PC-3 (cell line): ENCODE measurements at places on chromosomes 5 and 9. TPM values are rescaled to one million over a fixed set of nuclear protein-coding genes. Genes with fewer than 3 reads are reported as not detected.

FOXD1 gene
- total RNA-seq, result 10.3 and 12.8 TPM in 2 replicates

PFN3 gene
- total RNA-seq, result not detected in 2 replicates

IRX1 gene
- not detected in 2 replicates for total RNA-seq

COL5A1 gene
- total RNA-seq, result 10.6 and 15.4 TPM in 2 replicates

- H3K27ac ChIP-seq, result no peak overlapping the region
- H3K36me3 ChIP-seq, result no peaks in the 10 kb centered on the region
- no peaks in the 10 kb centered on the region for H3K4me1 ChIP-seq
- H3K27me3 ChIP-seq, result no peaks in the 10 kb centered on the region
Observed at GRCh38 chr9:115411516-115411915, 293.6 kb upstream of the TNC start.

DNA sequence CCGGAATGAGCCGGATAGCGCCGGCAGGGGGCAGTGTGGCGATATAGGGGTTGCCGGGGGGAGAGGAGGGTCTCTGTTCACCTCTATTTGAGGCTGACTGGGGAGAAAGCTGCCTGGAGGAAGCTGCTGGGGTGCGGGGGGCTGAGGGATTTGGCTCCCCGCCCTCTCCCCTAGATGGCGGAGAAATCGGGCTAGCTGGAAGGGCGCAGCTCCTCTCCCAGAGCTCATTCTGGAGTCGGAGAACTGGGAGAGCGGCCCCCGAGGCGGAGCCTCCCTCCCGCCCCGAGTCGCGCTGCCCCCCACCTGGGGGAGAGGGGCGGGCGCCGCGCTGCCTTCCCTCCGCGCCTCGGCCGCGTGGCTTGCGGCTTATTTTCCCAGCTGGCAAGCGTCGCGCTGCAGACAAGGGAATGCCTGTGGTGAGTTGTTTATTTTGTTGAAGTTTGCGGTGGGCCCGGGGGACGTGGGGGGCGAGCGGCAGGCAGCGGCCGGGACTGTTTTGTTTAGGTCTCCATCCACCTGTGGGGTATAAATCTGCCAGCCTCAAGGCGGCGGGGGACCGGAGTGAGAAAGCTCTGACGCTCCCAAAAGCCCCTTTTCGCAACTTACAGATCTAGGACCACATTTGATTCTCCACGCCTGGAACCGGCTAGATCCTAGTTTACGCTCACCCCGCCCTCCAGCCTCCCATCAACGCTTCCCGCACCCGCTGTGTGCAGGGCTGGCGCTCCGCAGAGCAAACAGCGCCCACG is 4.1 kb upstream of the RGMB start:
- no peaks in the 10 kb centered on the region for H3K27me3 ChIP-seq
- DNase-seq, result peak; percentile 46
- peaks cover 13% of the 10 kb centered on the region for H3K4me1 ChIP-seq
- H3K27ac ChIP-seq, result no peak overlapping the region
- H3K36me3 ChIP-seq, result no peaks in the 10 kb centered on the region

- H3K4me3 ChIP-seq, result no peak overlapping the region
- no peak overlapping the region for H3K27ac ChIP-seq
- H3K4me1 ChIP-seq, result 0 out of 2 replicates have a peak, but pooled peaks cover 6% of the 10 kb centered on the region
- H3K36me3 ChIP-seq, result no peaks in the 10 kb centered on the region
Observed at GRCh38 chr9:105255421-105255820, 11.0 kb downstream of the SLC44A1 start.

GRCh38 chr5:9715891-9716335 is 85.8 kb upstream of the TAS2R1 start:
- no peak overlapping the region for H3K27ac ChIP-seq
- no peaks in the 10 kb centered on the region for H3K27me3 ChIP-seq
- no peak overlapping the region for H3K4me3 ChIP-seq
- H3K36me3 ChIP-seq, result no peaks in the 10 kb centered on the region
- DNase-seq, result peak; percentile 35
- H3K4me1 ChIP-seq, result peaks cover 33% of the 10 kb centered on the region

- no peaks in the 10 kb centered on the region for H3K27me3 ChIP-seq
- H3K36me3 ChIP-seq, result no peaks in the 10 kb centered on the region
- H3K4me3 ChIP-seq, result no peak overlapping the region
- no peak for DNase-seq
- H3K4me1 ChIP-seq, result no peaks in the 10 kb centered on the region
Observed at GRCh38 chr9:116027096-116027495, 126.5 kb upstream of the PAPPA start.

GRCh38 chr5:33888587-33888986 is 3.2 kb downstream of the ADAMTS12 start:
- no peaks in the 10 kb centered on the region for H3K36me3 ChIP-seq
- DNase-seq, result no peak

GRCh38 chr5:113250341-113250953 is 184.3 kb downstream of the TSSK1B start:
- H3K36me3 ChIP-seq, result no peaks in the 10 kb centered on the region
- H3K27ac ChIP-seq, result no peak overlapping the region
- no peak for DNase-seq
- no peak overlapping the region for H3K4me3 ChIP-seq
- H3K27me3 ChIP-seq, result peaks cover 3% of the 10 kb centered on the region; the same call in 1 of the 2 replicates

DNA sequence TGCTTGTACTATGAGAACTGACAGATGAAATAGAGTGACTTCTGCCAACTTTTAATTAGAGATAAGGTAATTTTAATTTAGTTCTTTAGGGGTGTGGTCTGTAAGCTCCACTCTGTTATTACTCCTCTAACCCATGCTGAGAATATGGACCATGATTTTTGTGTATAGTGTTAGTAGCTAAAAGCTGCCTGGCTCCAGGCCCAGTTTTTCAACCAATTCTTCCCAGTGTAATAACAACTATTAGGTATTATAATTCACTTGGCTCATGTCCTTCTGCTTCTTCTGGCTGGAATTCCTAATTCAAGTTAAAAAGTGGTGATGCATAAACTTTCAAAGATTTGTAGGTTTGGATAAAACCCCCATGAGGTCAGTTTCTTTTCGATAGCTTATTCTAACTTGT is 216.3 kb downstream of the ISL1 start:
- DNase-seq, result no peak
- no peaks in the 10 kb centered on the region for H3K27me3 ChIP-seq
- no peaks in the 10 kb centered on the region for H3K4me1 ChIP-seq
- no peaks in the 10 kb centered on the region for H3K36me3 ChIP-seq
- H3K4me3 ChIP-seq, result no peak overlapping the region

- peak; percentile 82 for DNase-seq
- H3K27me3 ChIP-seq, result no peaks in the 10 kb centered on the region
- H3K4me1 ChIP-seq, result peaks cover 13% of the 10 kb centered on the region
- H3K4me3 ChIP-seq, result no peak overlapping the region
Observed at GRCh38 chr5:57327561-57328367, 153.9 kb downstream of the GPBP1 start.

DNA sequence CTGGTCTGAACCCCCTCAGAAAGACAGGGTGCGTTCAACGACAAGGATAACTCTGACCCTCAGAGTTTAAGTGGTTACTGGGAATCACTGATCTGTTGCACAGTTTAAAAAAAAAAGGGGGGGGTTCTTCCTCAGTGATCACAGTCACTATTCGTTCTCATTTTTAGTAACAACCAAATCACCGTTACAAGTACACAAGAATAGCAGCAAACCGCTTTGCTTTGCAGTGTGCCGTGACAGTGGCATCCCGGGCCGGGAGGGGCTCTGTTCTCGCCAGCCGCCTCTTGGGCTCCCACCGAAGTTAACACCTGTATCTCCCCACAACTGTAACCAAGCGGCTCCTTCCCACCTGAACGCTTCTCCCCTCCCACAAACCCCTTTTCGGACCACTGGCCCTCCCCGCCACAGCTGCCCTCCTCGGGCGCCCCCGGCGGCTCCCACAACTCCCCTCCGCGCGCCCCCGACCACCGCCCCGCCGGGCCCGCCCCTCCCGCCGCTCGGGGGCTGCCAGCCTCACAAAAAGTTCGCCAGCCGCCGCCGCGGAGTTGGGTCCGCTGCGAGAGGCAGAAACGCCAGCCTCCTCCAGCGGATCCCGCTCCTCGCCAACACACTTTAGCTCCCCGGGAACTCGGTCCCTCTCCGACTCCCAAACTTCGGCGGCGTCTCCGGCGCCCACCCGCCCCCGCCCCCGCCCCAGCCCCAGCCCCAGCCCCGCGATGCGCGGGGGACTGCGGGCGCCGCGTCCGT is 1.2 kb downstream of the SSBP2 start:
- peak overlapping the region; percentile 64 for H3K4me3 ChIP-seq
- DNase-seq, result no peak
- peaks cover 14% of the 10 kb centered on the region; the same call in 1 of the 2 replicates for H3K27me3 ChIP-seq
- H3K36me3 ChIP-seq, result no peaks in the 10 kb centered on the region
- peaks cover 6% of the 10 kb centered on the region for H3K4me1 ChIP-seq
- no peak overlapping the region for H3K27ac ChIP-seq
